NCI-H2171 (cell line): ENCODE measurements at places on chromosomes 6 and 20.

- DNase-seq: no peak
Observed at GRCh38 chr6:163406366-163406765, 8.2 kb upstream of the QKI start.

- no peak for DNase-seq
Observed at GRCh38 chr6:19549109-19549508, 288.1 kb upstream of the ID4 start.

GRCh38 chr6:170441316-170441715 lies 111.8 kb downstream of the PSMB1 start:
- DNase-seq: no peak

- no peak for DNase-seq
Observed at GRCh38 chr20:54351371-54352136, 123.8 kb upstream of the DOK5 start.

- DNase-seq: peak; percentile 31
Observed at GRCh38 chr6:36724514-36725390, 27.1 kb downstream of the RAB44 start.

DNA sequence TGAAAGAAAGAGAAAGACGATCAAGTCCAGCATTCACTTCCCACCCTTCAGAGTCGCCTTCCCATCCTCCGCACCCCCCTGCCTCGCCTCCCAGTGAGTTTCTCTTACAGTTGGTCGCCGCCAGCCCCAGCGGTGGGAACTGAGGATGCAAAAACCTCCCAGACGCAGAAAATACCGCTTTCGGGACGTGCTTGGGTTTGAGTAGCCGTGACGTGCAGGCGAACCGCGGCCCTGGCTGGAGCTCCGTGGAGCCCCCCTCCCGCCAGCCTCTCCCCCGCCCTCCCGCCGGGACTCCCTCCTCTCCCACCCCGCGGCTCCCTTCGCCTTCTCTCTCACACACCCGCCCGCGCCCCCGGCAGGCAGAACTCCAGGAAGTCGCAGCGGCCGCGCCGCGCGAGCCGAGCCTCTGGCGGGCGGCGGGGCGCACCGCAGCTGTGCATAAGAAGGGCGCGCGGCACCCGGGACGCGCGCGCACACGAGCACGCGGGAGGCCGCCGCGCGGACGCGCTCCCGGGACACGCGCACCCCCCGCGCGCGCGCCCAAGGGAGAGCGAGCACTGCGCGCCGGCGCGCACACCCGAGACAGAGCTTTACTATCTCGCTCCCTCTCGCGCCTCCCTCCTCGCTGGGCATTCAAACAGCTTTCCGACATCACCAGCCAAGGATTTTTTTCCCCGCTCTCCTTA lies at the start of gene ADGRB3:
Gene ADGRB3 (plus strand): TSS at position 557 of the 686 bp plus-strand sequence. CDS start 3,394 bp downstream, outside the sequence.
- peak; percentile 90 for DNase-seq

GRCh38 chr20:8067082-8067481 lies 47.5 kb upstream of the TMX4 start:
- DNase-seq: no peak

GRCh38 chr20:33679758-33680485 lies 5.7 kb upstream of the NECAB3 start:
- DNase-seq: no peak

DNA sequence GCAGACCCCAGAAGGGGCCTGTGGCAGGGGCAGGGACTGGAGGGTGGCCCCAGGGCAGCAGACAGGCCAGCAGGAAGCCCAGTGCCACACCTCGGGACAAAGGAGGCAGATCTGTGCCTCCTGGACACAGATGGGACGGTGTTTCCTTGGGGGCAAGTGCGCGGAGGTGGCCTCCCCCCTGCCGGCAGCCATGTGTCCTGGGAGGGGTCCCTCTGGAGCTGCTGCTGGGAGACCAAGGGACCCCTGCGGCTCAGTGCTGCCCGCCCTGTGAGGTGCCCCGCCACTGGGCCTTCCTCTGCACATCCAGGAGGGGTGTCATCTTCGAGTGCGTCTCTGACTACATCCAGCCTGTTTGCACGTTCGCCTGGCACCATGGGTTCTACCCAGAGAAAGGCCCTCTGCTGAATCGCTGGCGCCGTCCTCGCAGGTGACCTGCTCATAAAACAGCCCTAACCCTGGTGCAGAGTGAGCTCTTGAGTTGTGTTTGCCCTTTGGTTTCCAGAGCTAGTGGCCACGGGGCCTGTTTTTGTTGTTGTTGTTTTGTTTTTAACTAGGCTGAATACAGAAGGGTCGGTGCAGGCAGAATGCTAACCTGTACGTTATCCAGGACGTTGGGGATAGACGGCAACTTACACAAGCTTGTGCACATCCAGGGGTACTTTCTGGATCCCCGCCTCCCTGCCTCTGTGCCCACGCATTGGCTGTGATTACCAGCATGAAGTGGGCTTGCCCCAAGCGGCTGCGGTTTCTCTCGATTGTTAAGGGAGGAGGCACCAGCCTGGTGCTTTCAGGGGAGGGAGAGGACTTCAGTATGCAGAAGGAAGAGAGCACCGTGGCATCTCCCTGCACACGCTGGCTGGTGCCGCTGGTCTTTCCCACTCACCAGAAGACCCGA lies 1.3 kb upstream of the KCNQ2 start:
- no peak for DNase-seq

- DNase-seq: no peak
Observed at GRCh38 chr6:4299476-4299875, 164.1 kb upstream of the ECI2 start.

DNA sequence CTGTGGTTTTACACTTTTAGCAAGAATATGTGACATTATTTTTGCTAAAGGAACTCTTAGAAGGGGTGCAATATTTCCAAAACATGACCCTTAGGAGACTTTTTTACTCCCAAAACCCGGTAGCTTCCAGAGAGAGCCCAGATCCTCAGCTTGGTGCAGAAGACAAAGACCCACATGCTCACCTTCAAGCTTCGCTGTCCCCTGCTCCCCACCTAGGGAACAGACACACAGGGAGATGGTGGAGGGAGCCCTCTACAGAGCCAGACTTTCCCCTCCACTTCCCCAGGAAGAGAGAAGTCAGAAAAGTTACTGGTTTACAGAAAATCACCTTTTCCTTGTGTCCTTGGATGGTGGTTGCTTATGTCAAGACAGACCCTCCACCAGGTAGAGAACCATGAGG lies 5.0 kb downstream of the CST4 start:
- no peak for DNase-seq

DNA sequence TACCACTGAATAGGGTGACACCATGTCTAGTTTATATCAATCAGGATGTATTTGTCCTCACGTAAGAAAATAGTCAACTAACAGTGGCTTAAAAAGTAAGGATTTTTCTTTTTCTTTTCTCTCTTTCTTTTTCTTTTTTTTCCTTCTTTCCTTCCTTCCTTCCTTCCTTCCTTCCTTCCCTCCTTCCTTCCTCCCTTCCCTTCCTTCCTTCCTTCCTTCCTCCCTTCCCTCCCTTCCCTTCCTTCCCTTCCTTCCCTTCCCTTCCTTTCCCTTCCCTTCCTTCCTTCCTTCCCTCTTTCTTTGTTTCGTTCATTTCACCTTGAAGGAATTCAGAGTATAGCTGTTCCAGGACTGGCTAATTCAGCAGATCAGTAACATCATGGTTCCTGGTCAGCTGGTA lies 83.2 kb downstream of the SOX4 start:
- DNase-seq: no peak

DNA sequence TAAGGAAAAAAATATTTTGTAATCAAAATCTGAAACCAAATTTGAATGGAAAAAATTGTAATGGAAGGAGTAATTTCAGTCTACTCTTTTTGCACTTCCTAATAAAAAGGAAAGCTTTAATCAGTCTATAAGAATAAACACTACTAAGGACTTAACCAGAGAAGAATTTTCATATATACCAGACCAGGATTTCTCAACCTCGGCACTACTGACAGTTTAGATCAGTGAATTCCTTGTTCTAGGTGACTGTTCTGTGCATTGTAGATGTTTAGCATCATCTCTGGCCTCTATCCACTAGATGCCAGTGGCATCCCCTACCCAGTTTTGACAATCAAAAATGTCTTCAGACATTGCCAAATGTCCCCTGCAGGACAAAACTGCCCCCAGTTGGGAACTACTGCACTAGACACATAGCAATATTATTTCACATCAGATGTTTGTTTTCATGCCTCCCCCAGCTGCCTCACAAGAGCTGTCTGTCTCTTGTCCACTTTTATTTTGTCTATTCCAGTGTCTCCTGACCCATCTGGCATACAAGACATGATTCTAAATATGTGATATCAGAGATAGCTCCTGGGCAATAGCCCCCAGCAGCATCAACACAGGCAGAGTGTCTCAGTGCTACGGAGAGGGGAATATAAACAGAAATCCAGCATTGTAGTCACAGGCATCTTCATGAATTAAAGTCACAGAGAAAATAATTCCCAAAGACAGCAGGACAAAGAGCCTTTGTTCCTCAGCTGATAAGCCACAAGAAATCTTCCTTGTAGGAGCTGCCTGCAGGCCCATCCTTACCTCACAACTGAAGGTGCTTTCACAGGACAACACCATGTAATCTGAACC lies 27.0 kb downstream of the DNAAF9 start:
- DNase-seq: no peak

- no peak for DNase-seq
Observed at GRCh38 chr20:53253668-53254067, 281.5 kb downstream of the TSHZ2 start.

- DNase-seq: no peak
Observed at GRCh38 chr6:4039348-4039747, 39.6 kb downstream of the FAM217A start.

DNA sequence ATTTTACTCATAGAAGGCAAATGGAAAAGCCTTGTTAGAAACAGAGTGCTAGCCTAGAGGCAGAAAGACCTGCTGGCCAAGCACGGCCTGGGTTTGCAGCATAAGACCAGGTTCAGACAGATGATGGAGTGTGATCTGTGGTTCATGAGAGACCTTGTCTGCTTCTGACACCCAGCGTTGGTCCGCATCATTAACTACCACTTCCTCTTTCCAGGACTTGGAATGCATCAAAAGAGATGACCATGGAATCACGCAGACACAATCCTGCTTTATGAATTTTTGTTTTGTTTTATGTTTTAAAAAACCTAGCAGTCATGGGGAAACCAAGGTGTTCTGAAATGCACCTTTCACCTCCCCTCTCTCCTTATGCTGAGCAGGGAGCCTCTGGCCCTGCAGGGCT lies 76.8 kb upstream of the SYNDIG1 start:
- no peak for DNase-seq

- no peak for DNase-seq
Observed at GRCh38 chr6:33633084-33633461, 12.0 kb downstream of the ITPR3 start.

GRCh38 chr20:2888224-2888955 lies 15.1 kb downstream of the PTPRA start:
- no peak for DNase-seq

DNA sequence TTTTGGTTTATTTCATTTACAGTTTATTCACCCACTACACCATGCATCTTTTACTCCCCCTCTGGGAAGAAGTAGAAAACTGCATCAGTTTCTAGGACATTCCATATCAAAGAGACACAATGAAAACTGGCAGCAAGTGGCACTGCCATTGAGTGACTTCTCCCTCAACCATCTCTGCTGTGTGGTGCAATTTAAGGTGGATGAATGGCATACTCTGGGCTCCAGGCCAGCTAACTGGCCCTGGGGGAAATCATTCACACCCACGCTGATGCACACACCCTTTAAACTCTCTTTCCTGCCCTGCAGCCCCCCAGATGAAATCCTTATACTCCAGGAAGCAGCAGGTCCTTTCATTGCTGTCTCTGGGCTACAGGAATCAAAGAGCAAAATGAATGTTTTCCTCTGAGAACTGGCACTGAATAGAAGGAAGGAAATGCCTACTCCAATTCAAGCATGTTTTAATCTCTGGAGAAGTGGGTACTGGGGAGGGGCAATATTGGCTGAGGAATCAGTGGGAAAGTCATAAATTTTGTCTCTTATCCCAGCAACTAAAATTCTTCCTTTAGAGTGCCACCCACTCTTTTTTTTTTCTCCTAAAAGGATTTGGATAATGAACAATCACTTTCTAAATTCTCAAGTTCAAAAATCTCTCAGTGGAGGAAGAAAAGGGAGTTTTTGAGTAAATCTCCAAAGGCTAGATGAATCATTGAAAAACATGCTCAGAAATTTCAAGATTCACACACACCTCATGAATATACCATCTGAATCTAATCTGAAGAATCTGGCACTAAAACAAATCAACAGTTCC lies 16.9 kb upstream of the RFPL4B start:
- DNase-seq: no peak

GRCh38 chr20:37920679-37921322 lies 17.9 kb downstream of the VSTM2L start:
- peak; percentile 76 for DNase-seq

- DNase-seq: no peak
Observed at GRCh38 chr6:84618046-84618752, 146.2 kb downstream of the TBX18 start.

- no peak for DNase-seq
Observed at GRCh38 chr20:21507400-21508229, 6.2 kb downstream of the NKX2-2 start.

GRCh38 chr6:3315841-3316240 lies 57.1 kb downstream of the PSMG4 start:
- no peak for DNase-seq

DNA sequence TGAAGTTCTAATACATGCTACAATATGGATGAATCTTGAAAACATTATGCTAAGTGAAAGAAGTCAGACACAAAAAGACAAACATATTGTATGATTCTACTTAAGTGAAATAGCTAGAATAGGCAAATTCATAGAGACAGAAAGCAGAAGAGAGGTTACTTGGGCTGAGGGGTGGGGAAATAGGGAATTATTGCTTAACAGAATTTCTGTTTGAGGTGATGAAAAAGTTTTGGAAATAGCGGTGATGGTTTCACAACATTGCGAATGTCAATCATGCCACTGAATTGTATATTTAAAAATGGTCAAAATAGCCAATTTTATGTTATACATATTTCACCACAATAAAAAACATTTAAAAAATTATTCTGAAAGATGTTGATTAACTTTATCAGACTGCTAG lies 6.1 kb downstream of the SLC26A8 start:
- no peak for DNase-seq

GRCh38 chr20:19945732-19946670 lies 71.2 kb upstream of the NAA20 start:
- DNase-seq: no peak

GRCh38 chr6:158648682-158649131 lies 1.1 kb upstream of the SYTL3 start:
- no peak for DNase-seq

DNA sequence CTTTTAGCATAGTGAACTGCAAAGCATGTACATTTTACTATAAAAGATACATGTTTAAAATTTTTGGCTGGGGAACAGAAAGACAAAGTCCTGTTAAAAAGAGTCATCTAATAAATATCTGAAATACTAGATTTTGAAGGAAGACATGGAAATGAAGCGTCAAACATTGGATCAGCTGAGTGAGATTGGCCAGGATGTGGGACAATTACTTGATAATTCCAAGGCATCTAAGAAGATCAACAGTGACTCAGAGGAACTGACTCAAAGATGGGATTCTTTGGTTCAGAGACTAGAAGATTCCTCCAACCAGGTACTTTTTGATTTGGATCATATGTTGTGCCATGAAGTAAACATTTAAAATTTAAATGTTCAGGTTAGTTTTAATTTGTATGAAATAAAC lies 162.3 kb downstream of the UTRN start:
- no peak for DNase-seq
